ENCODE measurements at places on chromosomes 12 and 14.

DNA sequence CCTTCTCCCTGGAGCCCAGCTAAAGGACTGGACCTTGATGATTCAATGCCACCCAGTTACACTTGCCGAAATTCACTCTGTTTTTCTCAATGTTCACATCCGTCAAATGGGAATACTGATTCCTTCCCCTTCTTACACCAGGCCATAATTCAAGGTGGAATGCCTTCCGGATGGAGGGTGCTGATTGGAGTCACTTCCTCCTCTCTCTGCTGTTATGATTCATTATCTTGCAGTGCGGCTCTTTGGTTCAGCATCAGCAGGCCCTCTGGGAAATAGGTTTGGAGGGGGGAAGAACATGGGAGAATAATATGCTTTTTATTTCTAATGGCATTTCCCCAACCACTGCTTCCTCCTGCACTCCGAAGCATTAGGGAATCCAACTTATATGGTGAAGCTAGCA, 390.6 kb upstream of the TBX3 start:
- DNase-seq, result no peak

- DNase-seq, result no peak
These were observed 97.3 kb downstream of the TRHDE start for GRCh38 chr12:72369423-72369959.

- DNase-seq, result no peak
These were observed 153.0 kb downstream of the KIF26A start for GRCh38 chr14:104291123-104292000.

DNA sequence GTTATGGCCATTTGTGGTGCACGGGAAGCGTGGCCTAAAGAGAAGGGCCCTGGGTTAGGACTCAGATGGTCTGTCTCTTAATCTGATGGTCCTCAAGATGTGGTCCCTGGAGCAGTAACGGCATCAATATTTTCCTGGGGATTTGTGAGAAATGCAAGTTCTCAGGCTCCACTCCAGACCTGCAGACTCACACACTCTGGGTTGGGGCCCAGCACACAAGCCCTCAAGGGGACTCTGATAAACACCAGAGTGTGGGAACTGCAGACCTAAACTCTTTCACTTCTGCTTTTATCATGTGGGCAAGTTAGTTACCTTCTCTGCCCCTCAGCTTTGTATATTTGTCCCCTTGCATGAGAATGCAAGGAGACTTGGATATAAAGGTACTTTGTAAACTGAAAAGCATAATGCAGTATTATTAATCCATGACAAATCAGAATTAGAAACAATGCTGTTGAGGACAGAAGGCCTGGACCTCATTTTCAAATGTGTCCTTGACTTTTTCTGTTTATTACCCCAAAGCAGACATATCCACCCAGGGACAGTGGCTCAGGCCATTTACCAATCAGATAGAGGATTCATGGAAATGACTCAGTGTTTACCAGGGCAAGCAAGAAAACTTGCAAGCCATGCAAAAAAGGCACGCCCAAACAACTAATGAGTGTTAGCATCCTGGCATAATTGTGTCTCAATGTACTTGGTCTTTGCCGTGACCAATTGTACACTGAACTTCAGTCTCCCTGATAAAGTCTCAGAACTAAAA, 157.0 kb downstream of the ASCL1 start:
- no peak for DNase-seq

DNA sequence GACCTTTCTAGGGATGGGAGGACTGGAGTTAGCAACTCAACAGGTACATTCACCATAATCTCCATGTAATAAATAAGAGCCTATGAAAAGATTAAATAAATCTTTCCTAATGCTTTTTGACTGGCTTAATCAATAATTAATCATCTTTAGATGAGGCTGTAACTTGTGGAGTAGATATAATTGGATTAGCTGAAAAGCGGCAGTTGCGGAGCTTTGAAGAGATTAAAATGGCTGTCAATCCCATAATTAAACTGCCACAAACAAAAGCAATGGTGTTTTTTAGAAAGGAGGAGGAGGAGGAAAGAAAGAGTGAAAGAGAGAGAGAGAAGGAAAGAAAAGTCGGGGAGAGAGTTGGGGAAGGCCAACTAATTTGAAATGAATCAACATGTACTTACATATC, 70.7 kb upstream of the TMEM263 start:
- DNase-seq, result no peak

GRCh38 chr12:64122154-64122553, 99.9 kb downstream of the KICS2 start:
- DNase-seq, result no peak

DNA sequence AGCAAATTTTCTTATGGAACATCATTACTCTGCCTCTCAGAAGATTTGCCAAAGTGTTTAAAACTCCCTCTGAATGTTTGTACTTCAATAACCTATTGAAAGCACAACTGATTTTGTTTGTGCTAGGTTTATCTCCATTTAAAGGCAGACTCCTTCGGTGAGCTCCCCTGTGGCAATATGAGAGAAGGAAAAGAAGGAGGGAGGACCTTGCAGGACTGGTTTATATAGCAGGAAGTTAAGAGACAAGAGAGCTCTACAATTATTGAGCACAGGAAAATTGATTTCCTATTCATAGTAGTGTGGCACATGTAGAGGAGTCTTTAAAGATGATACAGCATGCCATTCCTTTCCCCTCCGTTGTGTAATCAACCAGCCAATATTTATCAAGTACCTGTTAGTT, 75.5 kb downstream of the PDE3A start:
- no peak for DNase-seq

DNA sequence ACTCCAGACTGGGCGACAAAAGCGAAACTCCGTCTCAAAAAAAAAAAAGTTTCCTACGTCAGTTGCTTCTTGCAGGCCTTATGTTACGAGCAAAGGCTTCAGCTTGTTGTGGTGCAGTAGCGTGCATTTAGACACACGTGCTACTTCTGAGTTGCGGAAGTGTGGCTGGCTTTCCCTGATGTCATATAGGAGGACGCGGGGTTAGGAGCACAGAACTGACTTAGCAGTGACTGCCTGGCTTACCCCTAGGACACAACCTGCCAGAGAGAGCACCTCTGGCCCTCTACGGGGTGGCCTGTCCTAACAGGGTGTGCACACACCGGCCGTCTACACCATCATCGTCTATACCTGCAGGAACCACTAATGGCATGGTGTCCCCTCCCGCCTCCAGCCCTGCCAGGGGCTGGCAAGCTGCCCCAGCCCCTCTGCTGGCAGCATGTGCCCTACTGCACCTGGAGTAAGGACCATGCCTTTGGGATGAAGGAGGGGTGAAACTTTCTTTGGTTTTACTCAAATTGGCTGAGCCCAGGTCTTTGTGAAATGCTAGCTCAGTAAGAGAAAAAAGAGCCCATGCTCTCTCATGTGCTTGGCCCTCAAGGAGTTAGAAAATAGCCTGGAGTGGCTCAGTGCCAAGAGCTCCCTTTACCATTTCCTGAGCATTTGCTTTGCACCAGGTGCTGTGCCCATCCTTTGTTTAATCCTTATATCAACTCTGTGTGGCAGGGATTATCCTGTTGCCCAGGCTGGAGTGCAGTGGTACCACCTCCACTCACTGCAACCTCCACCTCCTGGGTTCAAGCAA, 1.7 kb upstream of the GPR68 start:
- peak; percentile 61 for DNase-seq

- DNase-seq, result no peak
These were observed 142.8 kb downstream of the LRFN5 start for GRCh38 chr14:41749429-41749828.

- DNase-seq, result no peak
These were observed 12.8 kb downstream of the DEGS2 start for GRCh38 chr14:100146531-100147091.

GRCh38 chr14:57346741-57347140, 43.6 kb upstream of the NAA30 start:
- DNase-seq, result no peak

GRCh38 chr12:94264736-94265485, 116.5 kb downstream of the PLXNC1 start:
- DNase-seq, result no peak

DNA sequence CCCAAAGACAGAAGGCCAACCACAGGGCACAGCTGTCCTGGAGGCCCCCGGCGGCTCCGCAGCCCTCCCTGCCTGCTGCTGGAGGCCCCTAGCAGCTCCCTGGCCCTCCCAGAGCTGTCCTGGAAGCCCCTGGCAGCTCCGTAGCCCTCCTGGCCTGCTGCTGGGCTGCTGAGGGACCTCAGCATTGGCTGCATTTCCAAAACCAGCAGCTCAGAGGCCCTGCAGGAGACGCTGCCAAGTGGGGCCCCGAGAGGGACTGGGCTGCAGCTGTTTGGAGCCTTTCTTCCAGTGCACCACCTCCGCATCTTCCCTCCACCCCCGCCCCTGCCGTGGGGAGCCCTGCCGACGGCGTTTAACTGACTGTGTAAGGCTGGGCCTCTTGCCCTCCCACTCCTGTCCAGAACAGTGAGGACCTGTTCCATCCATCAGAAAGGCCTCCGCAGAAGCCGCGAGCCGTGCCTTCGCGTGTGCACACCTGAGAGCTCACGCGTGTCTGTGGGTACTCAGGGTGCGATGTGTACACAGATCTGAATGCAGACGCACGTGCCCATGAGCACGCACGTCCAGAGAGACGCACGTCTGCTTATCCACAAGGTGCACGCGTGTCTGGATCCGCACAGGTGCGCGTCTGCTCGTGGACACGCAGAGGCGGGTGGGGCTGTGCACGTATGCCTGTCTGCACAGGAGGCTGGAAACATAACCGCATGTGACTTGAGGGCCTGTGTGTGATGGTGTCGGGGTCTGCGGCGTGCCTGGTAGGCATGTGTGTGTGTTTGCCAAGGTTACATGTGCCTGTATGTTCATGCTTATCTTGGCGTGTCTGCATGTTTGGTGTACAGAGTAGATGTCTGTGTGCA, 57.0 kb upstream of the FBRSL1 start:
- no peak for DNase-seq

DNA sequence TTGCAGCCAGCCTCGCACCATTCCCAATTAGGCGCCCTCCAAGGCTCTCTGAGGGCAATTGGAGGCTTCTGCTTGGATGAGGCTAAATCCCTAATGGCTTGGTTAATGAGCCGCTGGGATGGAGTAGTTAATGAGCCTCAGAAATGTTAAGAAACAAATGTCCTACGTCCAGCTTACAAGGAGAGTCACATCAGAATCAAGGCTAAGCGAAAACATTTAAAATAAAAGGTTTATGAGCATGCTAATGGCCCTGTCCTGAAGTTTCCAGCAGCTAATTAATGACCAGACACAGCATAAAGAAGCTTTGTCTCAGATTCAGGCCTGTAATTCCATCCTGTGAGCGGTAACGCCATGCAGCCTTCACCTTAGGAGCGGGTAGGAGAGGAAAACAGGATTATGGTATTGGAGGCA, 200.7 kb upstream of the BCL2L14 start:
- no peak for DNase-seq

DNA sequence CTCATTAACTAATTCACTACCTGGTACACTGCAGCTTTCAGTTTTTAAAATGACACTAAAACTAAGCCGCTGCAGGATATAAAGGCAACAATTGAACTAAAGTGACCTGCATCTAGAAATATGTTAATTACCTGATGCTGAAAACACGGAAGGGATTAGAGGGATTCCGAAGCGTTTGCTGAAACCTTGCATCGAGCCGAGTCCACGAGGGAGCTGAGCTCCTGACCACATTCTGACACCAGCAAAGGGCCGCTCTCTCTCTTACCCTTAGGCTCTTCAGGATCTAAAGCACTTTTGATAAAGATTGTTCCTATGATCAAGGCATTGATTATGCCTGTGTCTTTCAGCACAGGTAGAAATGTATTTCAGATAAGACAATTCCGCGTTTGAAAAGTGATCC, 59.5 kb upstream of the CDKN3 start:
- DNase-seq, result no peak

GRCh38 chr14:67584978-67585377, 15.1 kb downstream of the PIGH start:
- no peak for DNase-seq

DNA sequence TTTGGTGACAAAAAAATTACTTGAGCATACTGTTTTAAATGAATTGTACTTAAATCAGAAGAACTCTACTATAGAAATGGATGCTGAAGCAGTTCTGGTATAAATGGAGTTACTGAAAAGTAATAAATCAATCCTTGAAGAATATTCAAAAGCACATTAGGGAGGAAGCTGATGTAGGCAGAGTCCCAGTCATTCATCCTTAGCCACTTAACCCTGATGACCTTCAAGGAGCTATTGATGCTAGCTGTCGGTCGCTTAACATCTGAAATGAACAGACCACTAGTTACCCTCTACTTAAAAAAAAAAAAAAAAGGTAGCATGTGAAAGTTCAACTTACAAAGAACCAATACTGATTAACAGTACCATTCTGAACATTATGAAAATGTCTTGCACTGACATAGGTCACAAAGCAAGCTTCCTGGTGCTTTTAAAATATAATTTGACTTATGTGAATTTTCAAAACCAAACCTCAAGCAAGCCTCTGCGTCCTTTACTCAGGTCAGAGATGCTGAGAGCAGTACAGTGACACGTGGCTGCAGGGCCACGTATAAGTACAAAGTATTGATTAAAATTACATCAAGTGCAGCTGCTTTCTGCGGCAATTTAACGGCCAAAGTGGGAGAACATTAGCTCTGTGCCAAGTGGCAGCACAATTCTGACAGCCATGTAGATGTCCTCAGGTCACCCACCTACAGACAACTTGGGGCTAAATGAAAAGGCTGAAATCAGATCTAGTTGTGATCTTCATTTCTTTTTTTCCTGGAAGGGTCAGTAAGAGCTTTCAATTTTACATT, 18.1 kb downstream of the PPM1H start:
- DNase-seq, result no peak
